ENCODE measurements at places on chromosomes 2 and 18. TPM values are rescaled to one million over a fixed set of nuclear protein-coding genes. Genes with fewer than 3 reads are reported as not detected.

DNA sequence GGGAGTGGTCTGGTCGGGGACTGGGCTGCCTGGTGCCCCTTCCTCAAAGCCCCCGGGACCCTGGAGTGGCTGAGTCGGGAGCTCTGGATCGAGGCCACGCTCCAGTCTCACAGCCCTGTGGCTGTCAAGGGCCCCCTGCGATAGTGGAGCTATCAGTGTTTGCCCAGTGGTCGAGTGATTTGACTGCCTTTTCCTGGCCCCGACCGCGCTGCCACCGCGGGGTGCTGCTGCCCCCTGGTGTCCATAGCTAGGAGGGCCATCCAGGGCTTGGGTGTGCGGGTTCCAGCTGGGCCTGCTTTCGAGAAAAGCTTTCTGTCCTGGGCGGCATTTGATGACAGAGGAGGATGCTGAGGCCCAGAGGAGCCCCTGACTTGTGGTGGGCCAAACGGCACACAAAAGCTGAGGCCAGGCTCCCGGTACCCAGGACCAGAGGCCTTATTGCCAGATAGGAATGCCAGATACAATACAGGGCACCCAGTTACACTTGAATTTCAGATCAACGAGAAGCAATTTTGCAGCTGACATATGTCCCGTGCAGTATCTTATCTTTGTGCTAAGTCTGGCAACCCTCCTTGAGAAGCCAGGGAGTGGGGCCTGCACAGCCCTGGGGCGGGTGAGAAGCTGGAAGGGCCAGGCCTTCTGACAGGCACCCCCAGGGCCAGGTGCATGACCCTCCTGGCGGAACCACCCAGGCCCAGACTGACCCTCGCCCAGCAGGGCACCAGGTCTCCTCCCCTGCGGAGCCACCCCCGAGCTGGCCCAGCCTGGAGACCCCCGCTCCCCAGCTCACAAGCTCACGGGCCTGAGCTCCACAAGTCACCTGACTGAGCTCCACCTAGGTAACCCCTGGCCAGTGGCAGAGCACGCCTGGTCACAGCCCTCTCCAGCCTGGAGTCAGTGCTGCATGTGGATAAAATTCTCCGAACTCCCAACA is 13.0 kb downstream of the ODC1 start:
- H3K36me3 ChIP-seq, result peaks cover 12% of the 10 kb centered on the region
- no peaks in the 10 kb centered on the region for H3K4me1 ChIP-seq
- H3K27me3 ChIP-seq, result no peaks in the 10 kb centered on the region
- H3K27ac ChIP-seq, result no peak overlapping the region

DNA sequence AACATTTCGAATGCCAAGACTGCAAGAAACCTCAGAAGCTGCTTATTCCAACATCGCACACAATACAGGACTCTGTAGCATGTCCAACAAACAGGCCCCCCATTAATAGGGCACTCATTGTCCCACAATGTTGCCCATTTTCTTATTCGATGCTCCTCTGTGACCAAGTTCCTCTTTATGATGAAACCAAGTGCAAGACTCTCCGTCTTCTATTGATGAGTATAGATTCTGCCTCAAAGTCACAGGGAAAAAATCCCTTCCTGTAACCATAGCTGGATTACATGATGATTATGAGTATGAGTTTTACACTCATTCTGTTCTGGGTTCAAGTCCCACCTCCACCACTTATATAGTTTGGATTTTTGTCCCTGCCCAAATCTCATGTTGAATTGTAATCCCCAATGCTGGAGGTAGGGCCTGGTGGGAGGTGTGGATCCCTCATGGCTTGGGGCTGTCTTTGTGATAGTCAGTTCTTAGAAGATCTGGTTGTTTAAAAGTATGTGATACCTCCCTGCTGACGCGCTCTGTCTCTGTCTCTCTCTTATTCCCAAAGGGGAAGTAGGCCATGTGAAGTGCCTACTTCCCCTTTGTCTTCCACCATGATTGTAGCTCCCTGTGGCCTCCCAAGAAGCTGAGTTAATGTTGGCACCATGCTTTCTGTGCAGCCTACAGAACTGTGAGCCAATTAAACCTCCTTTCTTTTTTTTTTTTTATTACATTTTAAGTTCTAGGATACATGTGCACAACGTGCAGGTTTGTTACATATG is 148.7 kb downstream of the OSR1 start:
- H3K36me3 ChIP-seq, result no peaks in the 10 kb centered on the region
- no peaks in the 10 kb centered on the region for H3K27me3 ChIP-seq
- H3K27ac ChIP-seq, result no peak overlapping the region
- DNase-seq, result no peak

DNA sequence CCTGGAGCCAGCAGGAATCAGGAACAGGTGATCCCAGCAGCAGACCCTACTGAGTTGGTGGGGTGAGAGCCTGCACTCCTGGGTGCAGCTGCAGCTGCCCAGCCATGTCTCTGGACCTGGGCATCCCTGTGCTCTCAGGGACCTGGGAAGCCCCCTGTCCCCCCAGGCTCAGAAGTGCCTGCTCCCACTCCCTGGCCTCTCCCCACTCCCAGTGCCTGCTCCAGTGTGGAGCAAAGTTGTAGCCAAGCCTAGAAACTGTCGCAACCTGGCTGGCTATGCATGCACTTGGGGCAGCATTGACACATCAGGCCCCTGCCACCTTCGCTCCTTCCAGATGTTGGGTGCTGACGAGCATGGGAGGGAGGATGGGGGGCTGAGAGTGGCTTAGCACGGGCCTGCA is 1124.7 kb upstream of the ACVR2A start:
- H3K4me1 ChIP-seq, result no peaks in the 10 kb centered on the region
- no peaks in the 10 kb centered on the region for H3K27me3 ChIP-seq
- no peaks in the 10 kb centered on the region for H3K36me3 ChIP-seq
- H3K4me3 ChIP-seq, result no peak overlapping the region
- no peak for DNase-seq

DNA sequence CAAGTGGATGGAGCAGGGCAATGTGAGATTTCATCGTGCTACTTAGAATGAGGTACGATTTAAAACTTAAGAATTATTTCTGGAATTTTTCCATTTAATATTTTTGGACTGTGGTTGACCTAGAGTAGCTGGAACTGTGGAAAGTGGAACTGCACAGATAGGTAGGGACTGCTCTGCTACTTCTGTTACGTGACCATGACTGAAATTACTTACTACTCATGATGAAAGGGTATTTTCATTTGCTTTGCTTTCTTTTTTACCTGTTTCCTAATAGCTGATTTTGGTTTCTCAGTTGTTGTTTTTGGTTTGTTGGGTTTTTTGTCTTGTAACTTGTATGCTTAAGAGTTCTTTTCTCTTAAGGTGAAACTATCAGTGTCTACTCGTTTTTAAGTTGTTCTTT is 11.4 kb downstream of the UBE2E3 start:
- H3K27me3 ChIP-seq, result no peaks in the 10 kb centered on the region
- no peak overlapping the region for H3K4me3 ChIP-seq
- H3K36me3 ChIP-seq, result no peaks in the 10 kb centered on the region
- DNase-seq, result no peak
- H3K4me1 ChIP-seq, result no peaks in the 10 kb centered on the region
- no peak overlapping the region for H3K27ac ChIP-seq

DNA sequence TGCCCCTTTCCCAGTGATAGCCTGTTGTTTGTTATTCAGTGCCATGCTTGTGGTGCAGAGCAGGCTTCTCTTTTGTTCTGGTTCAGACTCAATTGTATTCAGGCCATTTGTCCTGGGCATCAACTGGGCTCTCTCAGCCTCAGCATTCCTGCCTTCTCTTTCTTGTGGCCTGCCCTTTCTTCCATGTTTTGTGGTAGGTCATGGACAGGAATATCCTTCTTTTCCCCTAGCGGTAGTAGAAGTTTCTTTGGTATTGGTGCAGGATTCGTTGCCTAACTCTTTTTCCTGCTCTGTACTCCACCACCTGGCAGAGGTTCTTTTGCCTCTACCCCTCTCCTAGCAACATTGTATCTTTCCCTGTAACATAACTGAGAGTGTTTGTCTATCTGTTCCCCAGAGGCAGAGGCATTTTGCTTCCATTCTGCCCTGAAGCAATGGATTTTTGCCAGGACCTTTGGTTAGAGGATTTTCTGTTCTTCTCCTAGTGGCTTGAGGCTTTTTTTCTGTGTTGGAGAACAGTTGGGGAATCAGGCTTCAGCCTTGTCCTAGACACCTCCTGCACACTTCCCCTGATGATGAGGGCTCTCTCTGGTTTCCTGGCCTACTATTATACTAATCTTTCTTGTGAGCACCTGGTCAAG is 68.5 kb downstream of the NCOA1 start:
- no peaks in the 10 kb centered on the region for H3K27me3 ChIP-seq
- H3K27ac ChIP-seq, result no peak overlapping the region
- DNase-seq, result no peak
- H3K36me3 ChIP-seq, result no peaks in the 10 kb centered on the region
- H3K4me1 ChIP-seq, result no peaks in the 10 kb centered on the region

- H3K27ac ChIP-seq, result no peak overlapping the region
- no peaks in the 10 kb centered on the region for H3K27me3 ChIP-seq
- no peaks in the 10 kb centered on the region for H3K36me3 ChIP-seq
- no peak overlapping the region for H3K4me3 ChIP-seq
- DNase-seq, result peak; percentile 3
Observed at GRCh38 chr2:52835909-52836308, 931.7 kb upstream of the CHAC2 start.

DNA sequence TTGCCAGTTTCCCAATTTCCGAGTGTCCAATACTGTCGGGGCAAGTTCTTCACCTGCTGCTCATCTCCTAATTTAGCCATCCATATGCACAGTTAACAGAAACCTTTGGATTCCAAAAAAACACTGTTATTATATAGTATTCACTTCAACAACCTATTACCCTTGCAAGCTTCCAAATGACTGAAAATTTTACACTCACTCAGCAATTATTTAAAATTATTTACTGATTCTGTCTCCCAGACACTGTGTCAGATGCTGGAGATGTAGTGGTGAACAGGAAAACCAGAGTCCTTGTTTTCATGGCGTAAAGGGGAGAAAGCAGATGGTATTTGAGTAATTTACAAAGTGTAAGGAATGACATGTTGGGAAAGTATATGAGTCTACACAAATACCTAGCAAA is 53.7 kb upstream of the BMPR2 start:
- no peaks in the 10 kb centered on the region for H3K27me3 ChIP-seq
- H3K36me3 ChIP-seq, result no peaks in the 10 kb centered on the region
- no peak overlapping the region for H3K4me3 ChIP-seq

DNA sequence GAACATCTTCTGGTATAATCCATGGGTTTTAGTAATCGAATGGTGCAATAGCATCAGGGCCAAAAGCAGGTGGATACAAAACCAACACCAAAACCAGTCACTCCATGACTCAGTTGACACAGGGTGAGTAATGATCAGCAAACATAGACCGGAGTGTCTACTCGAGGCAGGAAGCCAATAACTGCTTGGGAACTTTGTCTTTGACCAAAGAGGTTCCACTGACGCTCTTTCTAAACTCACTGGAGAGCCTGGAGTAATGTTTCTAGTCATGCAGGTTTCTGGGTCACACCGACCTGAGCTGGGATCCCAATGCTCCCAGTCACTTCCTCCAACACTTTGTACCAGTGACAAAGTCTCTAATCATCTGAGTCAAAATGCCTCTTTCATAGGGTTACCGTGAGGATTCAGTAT is 30.9 kb downstream of the MREG start:
- H3K4me3 ChIP-seq, result no peak overlapping the region
- peak; percentile 91 for DNase-seq
- no peaks in the 10 kb centered on the region for H3K36me3 ChIP-seq
- no peak overlapping the region for H3K27ac ChIP-seq
- H3K27me3 ChIP-seq, result no peaks in the 10 kb centered on the region

GRCh38 chr2:118841828-118842461 is 5.5 kb downstream of the EN1 start:
- H3K4me3 ChIP-seq, result no peak overlapping the region
- peaks cover 78% of the 10 kb centered on the region for H3K27me3 ChIP-seq
- no peaks in the 10 kb centered on the region for H3K36me3 ChIP-seq
- H3K4me1 ChIP-seq, result no peaks in the 10 kb centered on the region

- H3K4me1 ChIP-seq, result peaks cover 2% of the 10 kb centered on the region
- no peaks in the 10 kb centered on the region for H3K36me3 ChIP-seq
- H3K27ac ChIP-seq, result no peak overlapping the region
- DNase-seq, result peak; percentile 66
- H3K27me3 ChIP-seq, result no peaks in the 10 kb centered on the region
- H3K4me3 ChIP-seq, result no peak overlapping the region
Observed at GRCh38 chr18:12409469-12409868, 1.7 kb downstream of the PRELID3A start.

DNA sequence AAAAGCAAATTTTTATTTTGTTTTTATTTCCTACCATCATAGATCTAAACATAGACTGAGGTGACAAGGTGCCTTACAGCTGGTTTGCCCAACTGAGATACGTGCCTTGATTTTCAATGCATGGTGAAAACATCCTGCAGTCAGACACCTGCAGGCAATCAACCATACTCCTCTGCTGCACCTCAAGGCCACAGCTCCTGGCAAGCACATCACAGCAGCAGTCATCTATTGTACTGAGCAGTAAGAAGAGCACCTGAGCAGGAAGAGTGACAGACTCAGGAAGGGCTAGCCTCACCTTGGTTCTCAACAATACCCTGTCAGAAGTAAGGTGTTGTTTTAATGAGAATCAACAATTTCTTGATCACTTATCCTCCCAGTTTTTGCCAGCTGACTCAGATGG is 1206.8 kb upstream of the NRXN1 start:
- H3K27ac ChIP-seq, result no peak overlapping the region
- H3K27me3 ChIP-seq, result no peaks in the 10 kb centered on the region
- no peaks in the 10 kb centered on the region for H3K4me1 ChIP-seq
- H3K4me3 ChIP-seq, result no peak overlapping the region
- DNase-seq, result no peak

DNA sequence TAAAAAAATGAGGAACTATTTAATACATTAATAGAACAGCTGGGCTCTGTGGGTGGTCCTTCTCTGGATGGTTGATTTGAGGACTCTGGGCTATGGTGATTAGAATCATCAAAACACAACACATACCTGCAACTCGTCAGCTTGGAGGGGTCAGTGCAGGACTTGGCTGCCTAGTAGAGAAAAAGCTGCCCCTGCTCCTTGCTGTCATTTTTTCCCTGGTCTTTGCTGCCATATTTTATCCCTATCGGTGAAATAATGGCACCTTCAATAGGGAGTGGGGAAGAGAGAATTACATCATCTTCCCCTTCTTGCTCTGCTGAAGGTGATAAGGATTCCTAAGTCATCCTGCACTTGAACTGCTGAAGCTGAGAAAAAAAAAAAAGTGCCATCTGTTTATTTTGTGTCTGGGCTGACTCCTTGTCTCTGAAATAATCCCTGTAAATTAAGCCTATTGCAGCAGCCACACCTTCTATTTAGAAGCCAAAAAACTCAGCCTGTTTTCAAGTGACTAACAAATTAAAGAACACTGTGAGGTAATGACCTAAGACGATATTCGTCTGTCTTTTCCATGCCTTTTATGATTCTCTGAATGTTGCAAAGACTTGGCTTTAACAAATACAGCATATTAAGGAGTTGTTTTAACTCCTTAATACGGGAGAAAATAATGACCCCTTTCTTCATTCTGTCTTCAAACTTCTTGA is 89.3 kb downstream of the ACVR1 start:
- H3K27me3 ChIP-seq, result no peaks in the 10 kb centered on the region
- H3K4me3 ChIP-seq, result no peak overlapping the region
- DNase-seq, result peak; percentile 37
- no peaks in the 10 kb centered on the region for H3K36me3 ChIP-seq
- peaks cover 3% of the 10 kb centered on the region for H3K4me1 ChIP-seq

Gene RAB11FIP5
- 35.0 TPM for total RNA-seq

Gene GLB1L
- 28.2 TPM for total RNA-seq

Gene GATA6
- 10.0 TPM for total RNA-seq

Gene FAP
- total RNA-seq, result 96.1 TPM

Gene EGR4
- total RNA-seq, result under 0.01 TPM

Gene ARHGAP28
- 27.2 TPM for total RNA-seq

All from fibroblast of lung (primary cell).